Stomach (tissue), 19 donors: ENCODE measurements at places on chromosomes 13 and 19. TPM values are rescaled to one million over a fixed set of nuclear protein-coding genes. Genes with fewer than 3 reads are reported as not detected.

The ZNF625 gene
- polyA plus RNA-seq, result 0.60 TPM

The PABPC3 gene
- polyA plus RNA-seq, result 0.08 TPM

The GCDH gene
- 24.0 TPM for polyA plus RNA-seq

The LDLR gene
- polyA plus RNA-seq, result 23.2 TPM

The MAG gene
- polyA plus RNA-seq, result not detected

The SWSAP1 gene
- polyA plus RNA-seq, result 4.1 TPM

GRCh38 chr13:94020426-94020825, 459.1 kb downstream of the DCT start:
- DNase-seq, result no peak

GRCh38 chr13:113052206-113052605, 53.4 kb upstream of the F7 start:
- DNase-seq, result no peak

- DNase-seq, result peak; percentile 27
Measured at GRCh38 chr19:29812080-29812880, 489 bp downstream of the CCNE1 start.

- DNase-seq, result no peak
Measured at GRCh38 chr13:28313579-28313978, 175.2 kb downstream of the PAN3 start.

- DNase-seq, result no peak
Measured at GRCh38 chr13:106850973-106851650, 283.2 kb upstream of the ARGLU1 start.

- DNase-seq, result peak; percentile 75
Measured at GRCh38 chr19:4064149-4064495, 2.6 kb downstream of the ZBTB7A start.

- peak; percentile 71 for DNase-seq
Measured at GRCh38 chr19:58181902-58182576, 822 bp upstream of the ZNF274 start.

GRCh38 chr13:37601648-37602440, 3.3 kb upstream of the POSTN start:
- DNase-seq, result no peak

DNA sequence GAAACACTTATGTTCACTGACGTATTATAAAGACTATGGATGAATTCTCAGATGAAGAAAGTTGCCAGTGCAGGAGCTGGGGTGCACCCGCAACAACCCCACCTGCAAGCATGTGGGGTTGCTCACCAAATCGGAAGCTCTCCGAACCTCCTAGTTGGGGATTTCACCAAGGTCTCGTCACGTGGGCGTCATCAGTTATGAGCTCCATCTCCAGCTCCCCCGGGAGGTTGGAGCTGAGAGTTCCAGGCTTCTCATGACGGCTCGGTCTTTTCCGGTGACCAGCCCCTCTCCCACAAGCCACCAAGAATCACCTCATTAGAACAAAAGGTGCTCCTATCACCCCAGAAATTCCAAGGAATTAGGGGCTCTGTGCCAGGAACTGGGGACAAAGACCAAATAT, 46.1 kb upstream of the TUBGCP3 start:
- DNase-seq, result no peak

- DNase-seq, result no peak
Measured at GRCh38 chr13:36188441-36188840, 25.9 kb downstream of the SOHLH2 start.

DNA sequence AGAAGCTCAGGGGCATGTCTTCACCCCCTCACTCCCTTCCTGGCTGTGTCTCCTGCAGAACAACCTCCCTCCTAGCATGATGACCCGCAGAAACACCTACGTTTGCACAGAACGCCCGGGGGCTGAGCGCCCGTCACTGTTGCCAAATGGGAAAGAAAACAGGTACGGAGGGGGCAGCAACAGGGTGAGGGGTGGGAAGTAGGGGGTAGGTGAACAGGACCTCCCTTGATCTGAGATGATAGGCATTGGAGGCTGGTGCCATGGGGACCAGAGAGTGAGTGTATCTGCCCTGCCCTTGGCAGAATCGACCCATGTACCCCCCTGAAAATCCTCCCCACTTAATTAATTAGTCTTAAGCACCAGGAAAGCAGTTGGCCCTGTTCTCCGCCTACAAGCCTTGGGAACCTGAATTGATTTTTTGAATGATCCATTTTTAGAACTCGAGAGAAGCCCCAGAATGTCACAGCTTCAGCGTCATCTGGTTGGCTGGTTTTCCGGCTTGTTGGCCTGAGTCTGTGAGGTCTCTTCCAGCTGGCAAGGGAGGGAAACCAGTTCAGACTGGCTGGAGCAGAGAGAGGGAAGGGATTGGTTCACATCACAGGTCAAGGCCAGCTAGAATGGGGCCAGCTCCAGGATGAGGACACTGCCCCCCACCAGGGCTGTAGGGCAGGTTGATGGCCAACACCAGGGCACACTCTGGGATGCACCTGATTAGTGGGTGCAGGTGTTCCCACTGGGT, 28.2 kb downstream of the CKM start:
- no peak for DNase-seq
